NCI-H1436 (cell line): ENCODE measurements at places on chromosomes 2 and 18.
A peak's percentile ranks its signal among the peaks of the same experiment; 100 is the strongest.

DNA sequence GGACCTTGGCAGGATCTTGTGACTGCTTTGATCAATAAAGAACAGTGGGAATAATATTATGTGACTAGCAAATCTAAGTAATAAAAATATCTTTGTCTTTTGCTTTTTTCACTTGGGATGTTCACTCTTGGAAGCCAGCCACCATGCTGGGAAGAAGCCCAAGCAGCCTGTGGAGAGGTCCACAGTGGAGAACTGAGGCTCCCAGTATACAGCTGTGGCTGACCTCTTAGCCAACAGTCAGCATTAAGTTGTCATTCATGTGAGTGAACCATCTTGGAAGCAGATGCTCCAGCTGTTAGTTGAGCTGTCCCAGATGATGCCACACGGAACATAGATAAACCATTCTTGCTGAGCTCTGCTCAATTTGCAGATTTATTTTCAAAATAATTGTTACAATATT lies 160.0 kb downstream of the OSR1 start:
- no peak for DNase-seq

GRCh38 chr18:79560042-79560860 lies 119.4 kb upstream of the CTDP1 start:
- no peak for DNase-seq

GRCh38 chr18:3048121-3048520 lies 35.2 kb upstream of the LPIN2 start:
- no peak for DNase-seq

DNA sequence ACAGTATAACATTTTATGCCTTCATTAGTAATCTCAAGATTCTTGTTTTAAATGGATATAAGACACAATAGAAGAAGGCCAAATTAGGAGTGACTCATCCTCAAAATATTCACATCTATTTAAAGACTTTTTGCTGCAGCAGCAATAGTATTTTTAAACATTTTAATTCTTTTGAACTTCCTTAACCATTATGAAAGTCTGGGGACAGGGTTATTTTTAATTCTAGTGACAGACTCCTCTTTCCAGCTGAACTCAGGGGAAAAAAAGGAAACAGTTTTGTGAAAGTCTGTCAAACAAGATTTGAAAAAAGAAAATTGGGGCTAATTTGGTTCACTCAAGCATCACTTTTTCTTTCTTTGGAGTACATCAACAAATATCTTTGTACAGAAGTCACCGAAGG lies 541.8 kb downstream of the NUP35 start:
- DNase-seq, result no peak

DNA sequence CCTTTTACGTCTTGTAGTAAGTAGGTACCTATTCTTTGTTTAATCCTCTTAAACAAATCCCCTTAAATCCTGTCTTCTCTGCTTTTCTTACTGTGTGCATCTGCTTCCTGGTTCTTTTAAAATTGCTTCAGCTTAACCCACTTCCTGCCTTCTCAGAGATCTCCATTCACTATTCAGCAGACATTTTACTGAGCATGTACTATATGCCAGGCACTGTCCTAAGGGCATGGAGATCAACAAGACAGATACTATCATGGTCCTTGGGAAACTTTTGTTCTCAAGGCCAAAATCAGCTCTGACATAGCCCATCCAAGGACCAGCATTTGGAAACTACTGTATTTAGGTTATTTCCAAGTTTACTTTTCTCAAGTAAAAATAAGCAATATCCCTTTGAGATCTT lies 227.5 kb downstream of the TPGS2 start:
- DNase-seq, result no peak

GRCh38 chr2:171735991-171736710 lies 48.9 kb downstream of the DYNC1I2 start:
- no peak for DNase-seq

DNA sequence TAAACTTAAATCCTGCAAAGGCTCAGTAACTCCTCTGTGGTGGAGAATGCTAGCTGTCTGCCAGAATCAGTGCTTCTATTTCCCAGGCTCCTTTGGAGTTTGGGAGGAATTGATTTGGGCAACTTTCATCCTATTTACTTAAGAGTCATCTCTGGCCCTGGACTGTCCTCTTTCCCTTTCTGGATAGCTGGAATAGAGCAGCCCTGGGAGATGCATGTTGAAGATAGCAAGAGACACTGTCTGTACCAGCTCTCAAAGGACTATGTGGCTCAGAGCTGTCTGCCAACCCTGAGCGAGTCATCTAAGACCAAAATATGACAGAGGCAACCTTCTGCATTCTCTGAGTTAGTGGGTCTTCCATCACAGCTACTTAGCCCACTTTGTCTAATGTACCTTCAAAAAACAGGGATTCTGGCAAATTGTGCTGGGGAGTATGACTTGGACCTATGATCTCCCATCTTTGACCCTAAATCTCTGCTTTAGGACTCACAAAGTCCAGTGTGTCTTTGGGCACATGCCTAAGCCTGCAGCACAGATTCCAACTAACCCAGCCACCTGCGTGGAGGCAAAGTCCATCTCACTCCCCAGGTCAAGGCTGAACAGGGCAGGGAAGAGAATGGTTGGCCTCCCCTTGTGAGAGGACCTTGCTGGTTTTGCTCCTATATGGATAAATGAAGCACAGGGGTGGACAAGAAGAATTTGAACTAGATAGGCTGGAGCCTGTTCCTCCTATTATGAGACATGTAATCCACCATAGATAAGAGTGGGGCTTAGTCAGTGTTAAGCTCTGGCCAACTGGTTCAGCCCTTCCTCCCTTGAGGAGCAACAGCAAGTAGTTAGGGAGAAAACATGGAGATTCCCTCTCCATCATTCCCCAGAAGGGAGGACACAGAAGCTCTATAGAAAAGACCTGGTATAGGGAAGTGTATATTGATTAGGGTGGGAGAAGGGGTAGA lies 99.1 kb upstream of the PELI1 start:
- DNase-seq, result no peak

DNA sequence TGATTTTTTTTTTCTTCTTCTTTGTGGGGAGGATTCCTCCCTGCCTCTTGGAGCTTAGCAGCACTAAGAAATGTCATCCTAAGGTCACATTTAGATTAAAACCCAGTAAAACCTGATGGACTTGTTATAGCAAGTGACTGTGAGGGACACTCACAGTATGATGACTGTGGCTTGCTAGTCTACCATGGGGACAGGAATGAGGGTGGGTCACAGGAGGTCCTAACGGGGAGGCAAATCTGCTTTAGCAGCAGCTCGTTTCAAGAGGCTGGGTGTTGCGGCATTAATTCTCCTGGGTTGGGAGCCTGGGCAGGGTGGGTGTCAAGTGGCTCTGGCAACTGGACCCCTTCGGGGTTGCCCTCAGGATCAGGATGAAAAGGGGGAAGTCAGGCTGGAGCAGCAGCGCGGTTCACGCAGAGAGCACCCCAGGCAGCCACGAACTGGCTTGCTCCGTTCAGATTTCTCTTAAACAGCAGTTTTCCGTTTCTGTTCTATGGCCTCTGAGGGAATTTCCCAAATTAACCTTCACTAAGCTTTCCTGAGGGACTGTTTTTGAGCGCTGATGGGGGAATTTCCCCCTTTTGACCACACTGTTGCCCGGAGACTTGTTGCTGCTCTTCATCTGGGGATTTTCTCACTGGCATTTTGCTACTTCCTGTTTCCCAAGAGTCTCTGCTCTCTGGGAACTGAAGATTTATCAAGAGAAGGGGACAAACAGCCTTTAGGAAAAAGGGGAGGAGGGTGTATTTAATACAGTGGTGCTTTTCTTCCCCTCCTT lies 59.8 kb upstream of the PELI1 start:
- DNase-seq, result no peak

DNA sequence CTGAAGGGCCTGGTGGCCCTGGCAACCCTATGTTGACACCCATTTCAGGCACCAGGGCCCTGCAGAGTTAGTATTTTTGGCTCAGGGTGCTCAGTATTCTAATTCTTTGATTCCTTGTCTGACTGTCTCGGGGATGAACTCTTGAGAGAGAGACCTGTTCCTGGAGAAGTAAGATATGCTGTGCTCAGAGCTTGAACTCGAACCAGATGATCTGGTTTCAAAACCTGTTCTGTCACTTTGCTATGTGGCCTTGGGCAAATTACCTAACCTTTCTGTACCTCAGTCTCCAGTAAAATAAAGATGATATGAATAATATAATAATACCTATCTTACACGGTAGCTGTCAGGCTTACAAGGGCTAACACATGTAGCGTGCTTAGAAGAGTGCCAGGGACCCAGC lies 294.2 kb downstream of the DYSF start:
- no peak for DNase-seq

- no peak for DNase-seq
Measured at GRCh38 chr2:17413036-17413435, 105.2 kb downstream of the RAD51AP2 start.

DNA sequence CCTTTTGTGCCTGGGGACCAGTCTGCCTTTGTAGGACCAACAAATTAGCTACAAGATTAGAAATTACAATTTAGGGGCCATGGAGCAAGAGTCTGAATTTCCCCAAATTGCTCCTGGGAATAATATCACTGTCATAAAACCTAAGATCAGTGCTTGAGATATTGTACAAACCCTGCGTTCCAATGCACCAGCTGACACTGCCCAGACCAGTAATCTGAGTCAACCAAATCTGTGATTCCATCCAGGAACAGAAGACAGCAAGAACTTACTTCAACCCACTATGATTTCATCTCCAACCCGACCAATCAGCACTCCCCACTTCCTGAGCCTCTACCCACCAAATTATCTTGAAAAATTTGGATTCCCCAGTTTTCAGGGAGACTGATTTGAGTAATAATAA lies 1305.0 kb upstream of the NRXN1 start:
- DNase-seq, result no peak

- DNase-seq, result no peak
Measured at GRCh38 chr18:55453186-55453585, 134.8 kb downstream of the TCF4 start.

- DNase-seq, result no peak
Measured at GRCh38 chr2:69935011-69935410, 20.1 kb downstream of the MXD1 start.

DNA sequence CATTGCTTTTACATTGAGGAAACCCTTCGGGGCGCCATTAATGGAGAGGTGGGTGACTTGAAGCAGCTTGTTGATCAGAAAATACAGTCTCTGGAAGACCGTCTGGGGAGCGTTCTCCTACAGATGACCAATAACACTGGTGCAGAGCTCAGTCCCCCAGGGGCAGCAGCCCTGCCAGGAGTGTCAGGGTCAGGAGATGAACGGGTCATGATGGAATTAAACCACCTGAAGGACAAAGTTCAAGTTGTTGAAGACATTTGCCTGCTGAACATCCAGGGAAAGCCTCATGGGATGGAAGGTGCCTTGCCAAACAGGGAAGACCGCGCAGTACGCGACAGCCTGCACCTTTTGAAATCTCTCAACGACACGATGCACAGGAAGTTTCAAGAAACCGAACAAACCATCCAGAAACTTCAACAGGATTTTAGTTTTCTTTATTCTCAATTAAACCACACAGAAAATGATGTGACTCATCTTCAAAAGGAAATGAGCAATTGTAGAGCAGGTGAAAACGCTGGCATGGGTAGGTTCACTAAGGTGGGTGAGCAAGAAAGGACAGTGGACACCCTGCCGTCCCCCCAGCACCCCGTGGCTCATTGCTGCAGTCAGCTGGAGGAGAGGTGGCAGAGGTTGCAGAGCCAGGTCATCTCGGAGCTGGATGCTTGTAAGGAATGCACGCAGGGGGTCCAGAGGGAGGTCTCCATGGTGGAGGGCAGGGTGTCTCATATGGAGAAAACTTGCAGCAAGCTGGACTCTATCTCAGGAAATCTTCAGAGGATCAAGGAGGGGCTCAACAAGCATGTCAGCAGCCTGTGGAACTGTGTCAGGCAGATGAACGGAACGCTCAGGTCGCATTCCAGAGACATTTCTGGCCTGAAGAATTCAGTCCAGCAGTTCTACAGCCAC lies 45.0 kb downstream of the EMILIN2 start:
- no peak for DNase-seq

DNA sequence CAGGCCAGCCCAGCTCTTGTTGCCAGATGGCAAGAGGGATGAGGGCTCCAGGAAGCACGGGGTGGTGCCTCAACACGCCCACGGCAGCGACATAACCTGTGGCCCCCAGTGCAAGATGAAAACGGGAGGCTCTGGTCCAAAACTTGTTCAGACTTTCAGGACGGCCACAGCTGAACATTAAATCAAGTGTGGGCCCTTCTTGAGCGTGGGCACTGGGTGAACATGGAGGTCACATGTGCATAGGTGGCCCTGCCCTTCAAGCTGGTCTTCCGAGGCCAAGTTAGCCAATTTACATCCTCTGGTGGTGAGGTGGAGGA lies 77.5 kb downstream of the NDUFA10 start:
- DNase-seq, result no peak

DNA sequence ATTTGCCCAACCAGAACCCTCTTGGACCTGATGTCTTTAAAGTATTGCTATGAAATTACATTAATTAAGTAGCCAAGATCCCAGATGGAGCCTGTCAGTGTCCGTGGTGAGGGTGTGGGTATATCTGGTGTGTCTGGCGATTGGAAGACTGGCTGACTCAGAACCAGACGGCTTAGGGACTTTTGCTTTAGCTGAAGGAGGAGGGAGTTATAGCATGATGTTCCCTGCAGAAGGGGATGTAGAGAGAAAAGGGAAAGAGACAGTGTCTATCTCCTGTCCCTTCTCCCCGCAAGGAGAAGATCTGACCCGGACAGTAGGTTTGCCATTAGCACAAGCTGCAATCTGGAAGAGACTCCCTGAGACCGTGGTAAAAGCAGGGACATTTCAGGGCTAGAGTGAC lies 60.6 kb downstream of the POU3F3 start:
- no peak for DNase-seq

GRCh38 chr2:45130736-45131135 lies 121.5 kb upstream of the SIX2 start:
- no peak for DNase-seq

- peak; percentile 44 for DNase-seq
Measured at GRCh38 chr2:42810971-42811811, 18.8 kb upstream of the HAAO start.

DNA sequence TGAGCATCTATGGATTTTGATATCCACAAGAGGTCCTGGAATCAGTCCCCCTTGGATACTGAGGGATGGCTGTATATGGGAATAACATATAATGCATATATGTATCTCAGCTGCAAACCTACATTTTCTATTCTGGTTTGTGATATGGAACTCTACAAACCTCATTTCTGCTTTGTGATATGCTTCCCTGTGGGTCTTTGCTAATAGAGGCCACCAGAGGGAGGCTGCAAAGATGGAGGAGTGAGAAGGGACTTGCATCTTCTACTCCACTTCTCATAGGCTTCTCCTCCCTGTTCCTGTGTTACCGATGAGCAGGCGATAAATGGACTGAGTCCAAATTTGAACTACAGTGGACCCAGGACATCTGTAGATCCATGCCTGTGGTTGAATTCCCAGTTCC lies 37.8 kb downstream of the ARID5A start:
- DNase-seq, result no peak

GRCh38 chr2:190181123-190181669 lies 118.7 kb upstream of the MSTN start:
- DNase-seq, result no peak

DNA sequence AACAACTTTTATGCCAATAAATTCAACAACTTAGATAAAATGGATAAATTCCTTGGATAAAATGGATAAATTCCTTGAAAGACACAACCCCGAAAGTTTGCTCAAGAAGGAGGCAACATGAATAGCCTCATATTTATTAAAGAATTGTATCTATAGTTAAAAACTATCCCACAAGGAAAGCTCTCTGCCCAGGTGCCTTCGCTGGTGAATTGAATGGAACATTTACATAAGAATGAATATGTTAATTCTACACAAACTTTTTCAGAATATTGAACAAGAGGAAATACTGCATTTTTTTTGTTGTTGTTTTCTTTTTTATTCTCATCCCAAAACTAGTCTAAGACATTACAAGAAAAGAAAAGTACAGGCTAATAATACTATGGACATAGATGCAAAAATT lies 805.3 kb upstream of the RAB6C start:
- DNase-seq, result no peak

- DNase-seq, result no peak
Measured at GRCh38 chr2:71846669-71847291, 300.9 kb downstream of the CYP26B1 start.
